HCEC 1CT (cell line): ENCODE measurements at places on chromosomes 6 and 20.

DNA sequence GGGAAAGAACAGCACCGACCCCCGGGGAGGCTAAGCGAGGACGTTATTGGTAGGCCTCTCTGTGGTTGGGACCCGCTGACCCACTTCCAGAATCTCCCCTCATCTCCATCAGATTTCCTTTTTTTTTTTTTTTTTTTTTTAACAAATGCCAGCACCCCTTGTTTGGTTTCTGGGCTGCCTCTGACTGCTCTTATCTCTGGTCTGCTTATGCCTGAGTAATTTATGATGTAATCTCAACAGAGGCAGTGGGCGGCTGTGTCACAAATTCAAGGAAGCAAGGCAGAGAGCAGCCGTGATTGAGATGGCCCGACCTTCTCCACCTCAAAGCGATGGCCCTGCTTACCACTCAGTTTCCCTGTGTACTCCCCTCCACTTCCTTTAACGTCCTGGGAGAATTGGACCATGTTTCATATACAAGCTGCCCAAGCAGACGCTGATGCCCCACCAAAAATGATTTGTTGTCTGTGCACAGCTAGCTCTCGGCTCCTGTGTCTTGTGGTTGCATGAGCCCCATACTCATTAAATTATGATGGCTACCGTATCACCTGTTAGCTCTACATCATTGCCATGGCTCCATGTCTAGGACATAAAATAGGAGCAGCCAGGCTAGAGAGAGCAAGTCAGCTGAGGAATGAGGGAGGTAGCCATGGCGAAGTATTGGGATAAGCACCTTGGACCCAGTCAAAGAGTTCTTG is 98.1 kb downstream of the ZNF217 start:
- DNase-seq = no peak

GRCh38 chr20:23917024-23917725 is 37.6 kb upstream of the CST5 start:
- DNase-seq = no peak

DNA sequence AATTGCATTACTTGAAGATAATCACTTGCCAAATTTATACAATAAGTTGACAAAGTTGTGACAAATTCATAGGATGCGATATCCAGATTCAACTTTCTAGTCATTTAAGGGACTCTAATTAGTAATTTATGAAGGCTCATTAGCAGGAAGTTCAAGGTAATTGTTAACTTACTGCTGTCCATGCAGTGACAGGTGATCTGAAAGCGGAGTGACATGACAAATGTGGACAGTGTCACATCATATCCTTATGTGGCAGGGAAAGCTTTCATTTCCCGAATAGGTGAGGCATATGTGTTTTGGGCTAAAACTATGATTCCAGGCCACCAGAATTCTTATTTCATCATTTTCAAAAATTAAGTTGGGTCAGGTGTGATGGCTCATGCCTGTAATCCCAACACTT is 115.9 kb upstream of the BMP2 start:
- DNase-seq = no peak

DNA sequence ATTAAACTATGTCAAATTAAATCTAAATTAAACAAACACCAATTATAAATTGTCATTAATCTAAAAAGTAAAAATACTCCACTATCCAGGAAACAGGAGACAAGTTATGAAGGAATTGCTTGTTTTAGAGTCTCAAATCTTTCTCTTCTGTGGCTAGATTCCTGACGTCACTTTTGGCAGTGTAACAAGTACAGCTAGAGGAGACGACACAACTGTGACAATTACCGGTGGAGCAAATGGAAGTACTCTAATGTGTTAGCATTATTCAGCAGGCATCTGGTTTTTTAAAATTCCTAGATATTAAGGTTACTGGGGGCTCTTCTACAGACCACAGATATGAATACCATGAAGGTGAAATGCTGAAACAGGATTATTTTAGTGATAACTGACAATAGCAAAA is 1042.7 kb downstream of the EPHA7 start:
- no peak for DNase-seq

GRCh38 chr6:129793447-129793846 is 67.7 kb downstream of the TMEM244 start:
- no peak for DNase-seq

DNA sequence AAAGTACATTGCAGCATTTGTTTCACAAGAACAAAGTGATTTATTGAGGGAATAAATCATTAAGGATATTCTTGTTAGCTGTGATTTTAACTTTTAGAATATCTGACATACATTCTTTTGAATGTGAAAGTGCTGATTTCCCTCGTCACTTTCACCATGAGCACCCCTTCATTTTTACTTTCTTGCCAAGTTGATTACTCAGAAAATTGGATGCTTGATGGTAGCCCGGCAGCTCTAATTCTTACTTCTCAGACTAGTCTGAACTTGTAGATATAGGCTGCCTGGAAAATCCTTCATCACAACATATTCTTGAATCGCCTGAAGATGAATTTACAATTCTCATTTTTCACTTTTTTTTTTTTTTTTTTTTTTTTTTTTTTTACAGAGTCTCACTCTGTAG is 147.1 kb upstream of the SMLR1 start:
- peak; percentile 32 for DNase-seq

DNA sequence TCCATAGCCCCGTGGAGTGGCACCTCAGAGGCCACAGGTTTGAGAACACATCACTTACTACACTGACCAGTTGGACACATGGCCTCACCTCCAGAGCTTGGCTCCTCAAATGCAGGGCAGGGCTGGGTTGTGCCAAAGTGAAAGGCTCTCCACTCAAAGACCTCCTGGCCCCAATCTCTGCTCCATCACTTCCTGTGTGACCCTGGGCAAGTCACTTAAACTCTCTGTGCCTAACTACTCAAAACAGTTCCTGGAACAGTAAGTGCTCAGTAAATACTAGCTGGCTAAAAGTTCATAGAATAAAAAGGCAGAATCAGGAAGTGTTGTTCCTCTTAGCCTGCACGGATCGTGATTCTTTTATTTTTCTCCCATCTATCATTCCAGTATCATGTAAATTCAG is 50.2 kb downstream of the AGPAT4 start:
- no peak for DNase-seq

DNA sequence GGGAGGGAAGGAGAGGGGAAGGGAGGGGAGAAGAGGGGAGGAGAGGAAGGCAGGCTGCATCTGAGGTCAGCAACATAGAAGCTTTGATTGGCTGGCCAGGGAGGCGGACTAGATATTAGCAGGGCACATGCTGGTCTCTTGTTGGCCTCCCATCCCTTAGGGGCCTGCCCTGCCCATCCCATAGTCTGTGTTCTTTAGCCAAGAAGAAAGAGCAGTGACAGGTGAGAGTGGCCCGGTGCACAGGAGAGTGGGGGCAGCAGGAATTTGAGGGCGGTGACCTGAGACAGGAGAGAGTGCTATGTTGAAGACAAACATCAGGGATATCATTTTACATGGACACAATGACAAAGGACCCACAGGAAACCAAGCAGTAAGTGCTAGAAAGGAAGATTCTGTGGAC is 413.5 kb downstream of the SYNE1 start:
- DNase-seq = no peak

GRCh38 chr6:158628542-158628941 is 16.0 kb downstream of the DYNLT1 start:
- no peak for DNase-seq

DNA sequence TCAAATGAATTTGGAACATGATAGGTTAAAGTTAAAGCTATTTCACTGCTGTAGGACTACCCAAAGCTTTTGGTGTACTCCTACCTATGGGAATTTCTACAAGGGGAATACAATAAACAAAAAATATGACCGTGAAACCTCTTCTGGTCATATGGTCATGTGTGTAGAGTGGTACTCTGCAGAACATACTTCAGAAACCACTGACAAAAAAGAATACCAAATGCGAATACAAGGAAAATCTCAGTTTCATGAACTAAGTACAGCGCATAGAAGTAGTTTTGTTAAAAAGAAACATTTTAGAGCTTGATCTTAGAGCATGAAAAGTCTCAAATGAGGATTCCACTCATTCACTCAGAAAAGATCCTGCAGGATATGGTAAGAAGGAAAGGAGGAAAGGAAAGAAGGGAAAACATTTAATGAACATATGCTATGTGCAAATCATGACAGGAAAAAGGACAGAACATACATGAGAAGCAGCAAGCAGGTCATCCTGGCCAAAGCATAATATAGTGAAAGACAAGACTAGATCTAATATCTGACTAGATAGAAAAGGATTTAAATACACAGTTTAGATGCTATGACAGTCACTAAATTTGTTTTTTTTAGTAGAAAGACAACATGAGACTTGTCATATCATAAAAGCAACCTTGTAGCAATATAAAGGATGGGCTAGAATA is 36.5 kb downstream of the SNX14 start:
- DNase-seq = no peak

- DNase-seq = no peak
Observed at GRCh38 chr6:139529420-139529819, 155.0 kb upstream of the CITED2 start.

- no peak for DNase-seq
Observed at GRCh38 chr20:1844325-1845162, 50.7 kb upstream of the SIRPA start.

GRCh38 chr6:43838276-43839036 is 68.4 kb downstream of the VEGFA start:
- DNase-seq = peak; percentile 75

GRCh38 chr6:57469072-57469471 is 151.6 kb downstream of the PRIM2 start:
- DNase-seq = no peak

DNA sequence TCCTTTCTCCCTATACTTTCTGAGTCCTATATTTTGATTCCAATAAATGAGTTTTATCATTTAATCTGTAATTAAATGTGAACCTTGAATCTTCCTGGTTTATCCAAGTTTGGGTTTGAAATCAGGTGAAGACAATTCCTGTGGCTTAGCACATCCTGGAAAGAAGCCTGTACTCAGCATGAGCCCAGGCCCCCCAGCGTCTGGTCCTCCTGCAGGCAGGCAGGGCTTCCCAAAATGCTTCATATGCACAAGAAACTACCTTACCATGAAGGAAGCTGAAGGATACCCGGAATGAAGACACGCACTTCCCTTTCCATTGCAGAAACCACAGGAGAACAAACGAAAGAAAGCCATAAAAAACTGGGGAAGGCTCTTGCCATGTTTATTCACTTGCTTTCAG is 157.4 kb upstream of the PDE10A start:
- DNase-seq = no peak

- no peak for DNase-seq
Observed at GRCh38 chr6:26016963-26017631, 54.5 kb downstream of the TRIM38 start.

- DNase-seq = no peak
Observed at GRCh38 chr6:84224251-84224650, 3.2 kb downstream of the CEP162 start.
